Adrenal gland (tissue), 19 donors: ENCODE measurements at places on chromosomes 1 and 21. TPM values are rescaled to one million over a fixed set of nuclear protein-coding genes. Genes with fewer than 3 reads are reported as not detected.
A peak's percentile ranks its signal among the peaks of the same experiment; 100 is the strongest.

- no peaks in the 10 kb centered on the region for H3K36me3 ChIP-seq
- H3K4me3 ChIP-seq: no peak overlapping the region
- no peak for DNase-seq
- no peak overlapping the region for H3K27ac ChIP-seq
- no peaks in the 10 kb centered on the region for H3K27me3 ChIP-seq
Measured at GRCh38 chr1:193265716-193266115, 79.3 kb upstream of the B3GALT2 start.

DNA sequence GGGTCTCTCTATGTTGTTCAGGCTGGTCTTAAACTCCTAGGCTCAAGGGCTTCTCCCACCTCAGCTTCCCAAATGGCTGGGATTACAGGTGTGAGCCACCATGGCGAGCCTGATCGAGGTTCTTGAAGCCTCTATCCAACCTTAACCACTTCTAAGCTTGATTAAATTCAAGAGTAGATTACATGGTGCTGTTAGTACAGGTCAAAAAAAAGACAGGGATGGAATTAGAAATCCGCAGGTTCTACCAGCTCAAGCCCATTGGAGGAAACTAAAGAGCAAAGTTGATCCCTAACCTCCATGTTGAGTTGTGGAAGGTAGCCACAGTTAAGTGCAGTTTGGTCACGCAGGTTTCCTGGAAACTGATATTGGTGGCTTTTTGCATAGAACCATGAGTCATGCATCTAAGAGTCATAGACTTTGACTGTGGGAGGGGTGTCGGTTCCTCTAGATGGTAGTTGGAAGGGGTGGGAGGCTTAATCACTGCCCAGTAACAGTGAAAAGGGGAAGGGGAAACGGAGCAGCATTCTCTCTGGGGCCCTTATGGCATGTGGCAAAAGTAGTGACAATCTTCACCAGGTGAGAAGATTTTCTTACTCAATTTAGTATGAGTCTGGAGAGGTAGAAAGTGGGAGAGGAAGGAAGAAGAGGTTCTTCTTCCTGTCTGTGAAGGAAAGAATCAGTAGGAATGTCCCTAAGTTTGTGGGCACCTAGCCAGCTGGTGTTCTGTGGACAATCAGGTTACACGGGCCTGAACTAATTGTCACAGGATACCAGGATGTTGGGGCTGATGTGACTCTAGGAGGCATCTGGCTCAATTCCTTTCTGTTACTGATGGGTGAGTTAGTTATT is 7.0 kb downstream of the CD53 start:
- H3K27me3 ChIP-seq: no peaks in the 10 kb centered on the region
- H3K36me3 ChIP-seq: no peaks in the 10 kb centered on the region
- peaks cover 5% of the 10 kb centered on the region for H3K4me1 ChIP-seq
- H3K27ac ChIP-seq: no peak overlapping the region
- DNase-seq: peak; percentile 9

GRCh38 chr1:6093611-6094010 is 47.9 kb downstream of the KCNAB2 start:
- H3K4me3 ChIP-seq: no peak overlapping the region
- H3K27me3 ChIP-seq: no peaks in the 10 kb centered on the region
- H3K4me1 ChIP-seq: no peaks in the 10 kb centered on the region
- no peaks in the 10 kb centered on the region for H3K36me3 ChIP-seq
- no peak for DNase-seq

GRCh38 chr1:110481968-110482623 is 31.1 kb downstream of the PROK1 start:
- DNase-seq: no peak
- H3K4me3 ChIP-seq: no peak overlapping the region
- no peak overlapping the region for H3K27ac ChIP-seq
- no peaks in the 10 kb centered on the region for H3K36me3 ChIP-seq
- no peaks in the 10 kb centered on the region for H3K27me3 ChIP-seq

- no peak overlapping the region for H3K4me3 ChIP-seq
- no peak overlapping the region for H3K27ac ChIP-seq
- DNase-seq: no peak
- no peaks in the 10 kb centered on the region for H3K27me3 ChIP-seq
- no peaks in the 10 kb centered on the region for H3K36me3 ChIP-seq
Measured at GRCh38 chr1:49651136-49651535, 372.6 kb downstream of the AGBL4 start.

GRCh38 chr1:19650416-19651140 is 6.5 kb downstream of the NBL1 start:
- no peaks in the 10 kb centered on the region for H3K27me3 ChIP-seq
- no peak for DNase-seq
- no peak overlapping the region for H3K27ac ChIP-seq
- H3K36me3 ChIP-seq: no peaks in the 10 kb centered on the region

The CBR3 gene
- total RNA-seq: 3.3 TPM

DNA sequence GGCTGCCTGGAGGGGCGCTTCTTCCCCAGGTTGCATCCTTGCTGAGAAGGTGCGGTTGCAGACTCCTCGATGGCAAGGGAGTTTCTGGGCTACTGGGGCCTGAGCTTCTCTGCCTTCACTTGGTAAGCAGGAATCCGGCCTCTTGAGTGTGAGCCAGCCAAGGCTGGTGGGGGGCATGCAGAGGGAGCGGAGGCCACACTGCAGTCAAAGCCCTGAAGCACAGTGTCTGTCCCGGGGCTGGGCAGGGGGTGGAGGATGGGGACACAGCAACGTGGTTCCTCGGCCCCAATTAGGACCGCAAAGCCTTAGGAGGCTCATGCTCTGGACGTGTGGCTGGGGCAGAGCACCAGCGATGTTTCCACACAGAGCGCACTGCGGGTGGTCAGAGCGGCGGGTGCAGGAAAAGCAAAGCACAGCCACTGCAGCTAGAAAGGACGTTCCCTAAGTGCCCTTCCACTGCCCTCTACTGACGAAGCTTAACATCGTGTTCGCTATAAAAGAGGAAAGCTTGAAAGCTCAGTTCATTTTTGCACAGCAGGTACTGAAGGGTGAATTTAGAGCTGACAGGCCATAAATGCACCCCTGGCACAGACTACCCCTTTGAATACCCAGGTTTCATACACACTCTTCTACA is 60.7 kb upstream of the COG2 start:
- no peaks in the 10 kb centered on the region for H3K4me1 ChIP-seq
- no peaks in the 10 kb centered on the region for H3K27me3 ChIP-seq
- no peaks in the 10 kb centered on the region for H3K36me3 ChIP-seq
- no peak overlapping the region for H3K4me3 ChIP-seq
- no peak for DNase-seq

DNA sequence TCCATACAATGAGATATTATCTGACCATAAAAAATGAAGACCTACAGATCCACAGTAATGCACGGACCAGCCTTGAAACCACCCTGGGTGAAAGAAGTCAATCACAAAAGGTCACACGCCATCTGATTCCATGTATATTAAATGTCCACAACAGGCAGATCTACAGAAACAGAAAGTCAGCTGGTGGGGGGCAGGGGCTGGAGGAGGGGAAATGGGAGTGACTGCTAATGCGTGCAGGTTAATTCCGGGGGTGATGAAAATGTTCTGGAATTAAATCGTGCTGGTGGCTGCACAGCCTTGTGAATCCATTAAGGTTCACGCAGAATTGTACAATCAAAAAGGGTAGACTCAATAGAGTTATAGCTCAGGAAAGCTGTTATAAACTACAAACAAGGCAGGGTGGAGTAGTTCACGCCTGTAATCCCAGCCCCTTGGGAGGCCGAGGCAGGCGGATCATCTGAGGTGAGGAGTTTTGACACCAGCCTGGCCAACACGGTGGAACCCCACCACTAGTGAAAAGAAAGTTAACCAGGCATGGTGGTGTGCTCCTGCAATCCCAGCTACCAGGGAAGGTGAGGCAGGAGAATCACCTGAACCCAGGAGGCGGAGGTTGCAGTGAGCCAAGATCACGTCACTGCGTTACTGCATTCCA is 32.3 kb downstream of the ACOT7 start:
- no peaks in the 10 kb centered on the region for H3K36me3 ChIP-seq
- no peak for DNase-seq
- H3K27ac ChIP-seq: no peak overlapping the region
- H3K4me1 ChIP-seq: peaks cover 15% of the 10 kb centered on the region
